ENCODE measurements at places on chromosomes 2 and 18.

DNA sequence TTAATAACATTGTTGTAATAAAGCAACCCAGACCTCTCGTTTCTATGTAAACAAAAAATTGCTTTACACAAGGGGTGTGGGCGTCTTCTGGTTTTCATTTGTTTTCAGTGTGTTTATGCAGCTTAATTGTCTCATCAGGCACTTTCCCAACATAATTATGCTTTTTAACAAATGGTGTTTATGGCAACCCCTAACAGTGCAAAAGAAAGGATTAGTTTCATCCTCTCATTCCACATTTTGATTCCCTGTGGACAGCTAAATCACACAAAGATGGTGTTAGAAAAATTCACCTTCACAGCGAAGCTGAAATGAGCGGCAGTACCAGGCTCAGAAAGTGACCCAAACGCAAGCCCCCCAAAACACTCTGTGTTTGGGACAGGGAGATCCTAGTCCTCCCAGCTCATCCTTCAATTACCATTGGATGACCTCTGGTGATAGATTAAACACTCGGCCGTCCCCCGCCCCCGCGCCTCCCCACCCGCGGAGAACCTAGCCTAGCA is 724 bp downstream of the FTCDNL1 start:
- DNase-seq: no peak

- DNase-seq: no peak
These were observed 16.0 kb downstream of the PDCD1 start for GRCh38 chr2:241842620-241843211.

GRCh38 chr2:172969166-172969565 is 106.5 kb upstream of the MAP3K20 start:
- DNase-seq: no peak

DNA sequence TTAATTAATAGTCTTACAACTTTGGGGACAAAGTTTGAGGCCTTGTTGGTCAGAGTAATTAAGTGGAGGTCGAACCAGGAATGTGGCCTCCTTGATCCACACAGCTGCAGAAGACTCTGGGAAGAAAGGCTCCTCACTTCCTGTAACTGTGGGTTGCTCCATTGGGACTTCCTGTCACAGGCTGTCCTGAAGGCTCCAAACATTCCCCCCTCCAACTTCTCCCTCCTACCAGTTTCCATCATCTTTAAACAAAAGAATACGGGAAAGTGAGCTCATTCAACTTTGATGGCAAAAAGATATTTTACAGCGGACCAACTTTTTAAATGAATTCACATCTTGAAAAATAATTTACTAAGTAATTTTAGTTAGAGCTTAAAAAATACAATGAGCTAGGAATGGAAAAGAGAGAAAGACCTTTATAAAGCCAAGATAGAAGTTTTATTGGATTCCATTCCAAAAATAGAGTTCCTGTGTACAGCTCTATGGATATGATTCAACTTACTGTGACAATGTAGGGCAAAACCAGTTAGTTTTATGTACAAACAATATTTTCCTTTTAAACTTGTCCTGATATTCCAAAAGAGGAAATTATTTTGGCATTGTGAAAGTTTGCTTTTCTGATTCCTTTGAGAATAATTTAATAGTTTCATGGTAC is 212.0 kb upstream of the NABP1 start:
- no peak for DNase-seq

GRCh38 chr2:65813631-65814173 is 381.3 kb upstream of the SPRED2 start:
- no peak for DNase-seq

Measured in forelimb muscle (tissue), 1 donor.